Lower lobe of right lung (tissue), 2 donors: ENCODE measurements at places on chromosomes 5 and 9. TPM values are rescaled to one million over a fixed set of nuclear protein-coding genes. Genes with fewer than 3 reads are reported as not detected.
A peak's percentile ranks its signal among the peaks of the same experiment; 100 is the strongest.

DNA sequence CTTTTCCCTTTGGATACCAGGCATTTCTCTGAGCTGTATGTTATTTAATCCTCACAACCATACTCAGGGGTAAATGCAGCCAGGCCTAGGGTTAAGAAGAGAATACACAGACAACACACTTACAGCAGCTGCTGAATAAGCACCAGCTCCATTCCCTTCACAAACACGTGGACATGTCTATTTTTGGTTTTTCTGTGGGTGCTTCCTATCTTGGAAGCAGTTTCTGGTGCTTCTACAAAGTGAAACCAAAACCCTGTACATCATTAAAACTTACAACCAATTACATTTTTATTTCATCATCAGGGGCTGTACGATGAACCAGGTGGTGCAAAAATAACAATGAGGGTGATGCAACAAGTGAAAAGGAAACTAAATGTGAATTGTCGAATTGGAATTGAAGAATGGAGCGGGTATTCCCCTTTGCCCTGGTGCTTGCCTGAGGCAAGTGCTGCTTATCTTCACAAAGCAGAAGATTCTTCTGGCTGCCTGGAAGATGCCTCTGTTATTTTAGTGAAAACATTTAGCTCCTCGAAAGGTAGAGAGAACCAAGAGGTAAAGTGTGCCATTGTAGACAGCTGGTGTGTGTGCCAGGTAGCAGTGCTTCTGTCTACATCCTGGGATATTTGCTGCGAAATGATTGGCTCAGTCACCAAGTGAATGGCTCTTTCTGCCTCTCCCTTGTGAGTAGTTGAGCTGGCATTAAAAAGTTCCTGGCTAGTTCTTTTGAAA lies 18.6 kb upstream of the IFNB1 start:
- no peaks in the 10 kb centered on the region for H3K36me3 ChIP-seq
- peak overlapping the region; percentile 56 for H3K27ac ChIP-seq
- no peak for DNase-seq
- H3K27me3 ChIP-seq, result no peaks in the 10 kb centered on the region
- peaks cover 18% of the 10 kb centered on the region for H3K4me1 ChIP-seq
- peak overlapping the region; percentile 31 for H3K4me3 ChIP-seq

- no peak overlapping the region for H3K27ac ChIP-seq
- H3K4me1 ChIP-seq, result peaks cover 20% of the 10 kb centered on the region
- no peaks in the 10 kb centered on the region for H3K27me3 ChIP-seq
- peaks cover 71% of the 10 kb centered on the region for H3K36me3 ChIP-seq
- H3K4me3 ChIP-seq, result no peak overlapping the region
Measured at GRCh38 chr9:95459178-95459577, 57.6 kb downstream of the PTCH1 start.

DNA sequence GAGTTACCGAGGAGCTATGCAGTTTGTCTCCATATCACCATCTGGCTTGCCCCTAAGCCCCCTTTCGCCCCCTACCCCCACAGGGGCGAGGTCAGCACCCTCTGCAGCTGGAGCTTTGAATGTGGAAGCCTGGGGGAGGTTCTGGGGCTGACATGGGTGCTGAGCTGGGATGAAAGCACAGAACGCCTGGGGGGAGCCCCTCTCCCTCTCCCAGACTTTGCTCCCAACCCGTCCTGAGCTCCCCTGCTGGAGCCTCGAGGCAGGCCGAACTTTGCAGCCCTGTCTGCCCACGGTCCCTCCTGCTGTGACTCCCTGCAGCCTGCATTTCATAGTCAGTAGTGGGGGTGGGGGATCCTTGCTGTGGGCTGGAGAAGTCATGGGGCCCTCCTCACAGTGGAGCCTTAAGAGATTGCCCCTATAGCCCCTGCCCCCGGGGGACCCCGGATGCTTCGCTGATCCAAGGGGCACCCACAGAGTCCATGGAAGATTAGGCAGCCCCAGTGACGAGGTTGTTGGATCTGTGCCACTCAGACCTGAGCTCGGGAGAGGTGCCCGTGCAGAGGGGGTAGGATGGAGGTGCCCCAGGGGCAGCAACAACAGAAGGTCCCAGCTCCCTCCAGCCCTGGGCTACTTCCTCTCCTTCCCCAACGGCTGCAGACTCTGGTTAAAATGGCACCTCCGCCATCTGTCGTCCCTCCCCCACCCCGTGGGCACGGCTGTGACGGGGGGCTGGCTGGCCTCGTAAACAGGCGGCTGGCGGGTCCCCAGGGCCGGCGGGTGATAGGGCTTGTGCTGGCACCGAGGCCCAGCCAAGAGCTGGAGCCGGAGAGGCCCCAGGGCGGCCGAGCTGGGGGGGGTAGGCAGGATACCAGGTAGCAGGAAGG lies 162.0 kb downstream of the C9orf50 start:
- H3K27ac ChIP-seq, result peak overlapping the region; percentile 64
- DNase-seq, result peak; percentile 61
- no peaks in the 10 kb centered on the region for H3K36me3 ChIP-seq
- no peak overlapping the region for H3K4me3 ChIP-seq
- H3K27me3 ChIP-seq, result no peaks in the 10 kb centered on the region
- H3K4me1 ChIP-seq, result peaks cover 37% of the 10 kb centered on the region

DNA sequence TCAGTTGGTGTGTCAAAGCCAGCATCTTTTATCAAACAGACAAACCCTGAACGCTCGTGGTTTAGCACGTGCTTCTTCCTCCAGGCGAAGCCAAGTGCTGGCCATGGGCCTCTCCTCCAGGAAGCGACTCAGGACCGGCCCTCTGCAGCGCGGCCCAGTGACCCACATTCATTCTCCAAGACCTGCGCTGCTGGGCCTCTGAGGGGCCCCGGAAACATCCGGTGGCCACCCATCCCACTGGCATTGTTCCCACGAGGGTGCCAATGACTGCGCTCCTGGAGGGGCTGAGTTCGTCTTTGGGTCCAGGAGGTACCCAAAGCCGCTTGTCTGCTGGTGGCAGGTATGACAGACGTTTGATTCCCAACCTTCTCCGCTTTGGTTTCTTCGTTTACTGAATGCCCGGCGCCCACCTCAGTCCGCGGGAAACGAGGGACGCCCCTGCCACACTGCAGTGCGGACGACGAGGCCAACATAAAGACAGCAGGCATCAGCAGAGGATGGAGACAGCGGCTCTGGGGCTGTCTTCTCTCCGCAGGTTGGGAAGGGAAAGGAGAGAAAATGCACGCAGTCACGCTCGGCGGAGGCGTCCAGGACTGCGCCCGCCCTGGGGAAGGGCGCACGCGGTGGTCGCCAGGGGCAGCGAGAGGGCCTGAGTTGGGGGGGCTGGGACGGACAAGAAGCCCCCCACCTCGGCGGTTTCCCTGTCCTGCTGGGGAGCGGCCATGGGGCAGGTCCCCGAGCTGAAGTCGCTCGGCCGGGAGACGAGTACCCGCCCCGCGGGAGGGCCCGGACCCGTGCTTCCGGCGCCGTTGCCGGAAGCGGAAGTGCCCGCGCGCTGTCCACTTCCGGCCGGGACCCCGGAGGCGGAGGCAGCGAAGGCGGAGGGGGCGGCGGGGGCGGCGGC lies at the start of gene EXOC3:
Gene EXOC3, plus strand, starts transcription at position 842 of the 904 bp plus-strand sequence. CDS start 3,030 bp downstream, outside the sequence.
- peak within 1 kb of the TSS; percentile 94 for H3K4me3 ChIP-seq
- no peaks in the 10 kb centered on the region for H3K27me3 ChIP-seq
- peaks cover 24% of the 10 kb centered on the region for H3K4me1 ChIP-seq
- peak within 1 kb of the TSS; percentile 90 for H3K27ac ChIP-seq
- peaks cover 19% of the 10 kb centered on the region for H3K36me3 ChIP-seq
- peak; percentile 84 for DNase-seq

- H3K4me1 ChIP-seq, result no peaks in the 10 kb centered on the region
- no peak overlapping the region for H3K27ac ChIP-seq
- no peaks in the 10 kb centered on the region for H3K36me3 ChIP-seq
- no peaks in the 10 kb centered on the region for H3K27me3 ChIP-seq
- no peak for DNase-seq
- no peak overlapping the region for H3K4me3 ChIP-seq
Measured at GRCh38 chr5:56389261-56389660, 156.1 kb upstream of the ANKRD55 start.

- H3K36me3 ChIP-seq, result peaks cover 31% of the 10 kb centered on the region
- peak overlapping the region; percentile 94 for H3K27ac ChIP-seq
- peaks cover 38% of the 10 kb centered on the region for H3K4me1 ChIP-seq
- no peaks in the 10 kb centered on the region for H3K27me3 ChIP-seq
- peak overlapping the region; percentile 95 for H3K4me3 ChIP-seq
- DNase-seq, result peak; percentile 85
Measured at GRCh38 chr5:171387970-171388815, 544 bp downstream of the NPM1 start.

DNA sequence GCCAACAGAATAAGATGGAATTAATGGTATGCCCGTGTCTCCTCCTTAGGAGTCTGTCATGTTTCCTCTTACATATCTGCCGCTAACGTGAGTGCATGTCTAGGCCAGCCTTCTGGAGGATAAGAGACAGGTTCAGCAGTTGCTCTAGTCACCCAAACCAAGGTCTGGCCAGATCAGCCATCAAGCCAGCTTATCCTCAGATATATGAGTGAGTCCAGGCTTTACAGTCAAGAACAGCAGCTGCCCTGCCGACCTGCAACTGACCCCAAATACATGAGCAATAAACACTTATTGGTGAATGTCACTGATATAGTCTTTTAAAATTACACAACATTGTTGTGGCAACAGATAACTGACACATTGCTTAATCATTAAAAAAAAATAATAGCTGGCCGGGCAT lies 123.5 kb downstream of the TSSK1B start:
- no peaks in the 10 kb centered on the region for H3K27me3 ChIP-seq
- H3K4me1 ChIP-seq, result no peaks in the 10 kb centered on the region
- H3K4me3 ChIP-seq, result no peak overlapping the region

- peaks cover 64% of the 10 kb centered on the region for H3K4me1 ChIP-seq
- H3K27me3 ChIP-seq, result no peaks in the 10 kb centered on the region
- peak overlapping the region; percentile 84 for H3K4me3 ChIP-seq
- H3K27ac ChIP-seq, result peak overlapping the region; percentile 97
Measured at GRCh38 chr9:129497005-129497812, 123.7 kb downstream of the C9orf50 start.

DNA sequence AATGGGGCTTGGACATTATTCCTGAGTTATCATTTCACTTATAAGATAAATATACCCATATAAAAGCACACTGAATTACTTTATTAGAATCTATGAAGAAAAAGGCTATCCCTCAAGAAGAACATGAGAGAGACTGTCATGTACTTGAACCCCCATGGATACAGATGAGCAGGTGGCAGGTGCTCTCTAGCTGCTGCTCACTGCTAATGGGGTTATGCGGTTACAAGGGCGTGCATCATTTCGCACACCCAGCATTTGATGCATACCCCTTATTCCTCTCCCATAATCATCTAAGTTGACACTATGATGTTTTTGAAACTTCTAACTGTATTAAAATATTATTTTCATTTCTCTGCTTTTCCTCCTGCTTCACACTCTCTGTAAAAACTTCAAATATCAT lies 16.4 kb downstream of the ITK start:
- no peaks in the 10 kb centered on the region for H3K36me3 ChIP-seq
- H3K27ac ChIP-seq, result no peak overlapping the region
- no peak for DNase-seq
- no peaks in the 10 kb centered on the region for H3K4me1 ChIP-seq

DNA sequence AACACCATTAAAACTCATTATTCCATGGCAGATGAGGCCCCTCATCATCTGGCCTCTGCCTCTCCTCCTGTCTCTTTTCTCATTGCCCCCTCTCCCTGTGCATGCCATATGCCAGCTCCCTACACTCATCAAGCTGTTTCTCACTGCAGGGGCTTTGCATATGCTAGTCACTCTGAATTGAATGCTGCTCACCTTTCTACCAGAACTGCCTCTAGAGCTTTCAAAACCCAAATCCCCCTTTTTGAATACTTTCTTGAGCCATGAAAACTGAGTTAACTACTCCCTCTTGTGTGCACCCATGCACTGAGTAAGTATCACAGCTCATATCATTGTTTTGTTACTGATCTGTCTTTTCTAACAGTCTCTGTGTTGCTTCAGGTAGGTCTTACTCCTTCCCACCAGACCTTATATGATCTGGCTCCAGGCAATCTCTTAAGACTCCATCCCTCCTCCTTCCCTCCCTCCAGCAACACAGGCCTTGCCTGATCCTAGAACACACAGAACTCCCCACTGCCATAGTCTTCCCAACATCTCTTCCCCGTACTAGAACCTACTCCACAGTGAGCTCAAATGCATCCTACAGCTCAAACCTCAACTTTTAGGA lies 60.5 kb downstream of the ASTN2 start:
- DNase-seq, result no peak
- H3K36me3 ChIP-seq, result no peaks in the 10 kb centered on the region
- no peaks in the 10 kb centered on the region for H3K27me3 ChIP-seq
- H3K4me1 ChIP-seq, result no peaks in the 10 kb centered on the region
- no peak overlapping the region for H3K4me3 ChIP-seq

GRCh38 chr5:88873447-88873846 lies 9.5 kb downstream of the MEF2C start:
- H3K27me3 ChIP-seq, result no peaks in the 10 kb centered on the region
- peaks cover 34% of the 10 kb centered on the region for H3K4me1 ChIP-seq
- H3K4me3 ChIP-seq, result no peak overlapping the region
- H3K27ac ChIP-seq, result no peak overlapping the region

DNA sequence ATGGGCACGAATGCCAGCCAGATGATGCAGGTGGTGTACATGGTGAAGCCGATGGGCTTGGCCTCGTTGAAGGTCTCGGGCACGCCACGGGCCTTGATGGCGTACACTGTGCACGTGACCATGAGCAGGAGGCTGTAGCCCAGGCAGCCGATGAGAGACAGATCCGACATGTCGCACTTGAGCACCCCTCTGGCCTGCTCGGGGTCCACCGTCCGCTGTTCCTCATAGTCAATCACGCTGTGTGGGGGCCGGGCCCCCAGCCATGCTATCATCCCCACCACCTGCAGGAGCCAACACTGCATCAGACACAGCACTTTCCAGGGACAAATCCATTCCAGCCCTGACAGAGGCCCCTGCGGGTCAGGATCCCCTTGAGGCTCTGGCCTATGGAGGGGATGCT lies 12.2 kb downstream of the GRM6 start:
- H3K4me1 ChIP-seq, result no peaks in the 10 kb centered on the region
- no peak for DNase-seq
- no peak overlapping the region for H3K4me3 ChIP-seq
- H3K27me3 ChIP-seq, result no peaks in the 10 kb centered on the region
- no peaks in the 10 kb centered on the region for H3K36me3 ChIP-seq

DNA sequence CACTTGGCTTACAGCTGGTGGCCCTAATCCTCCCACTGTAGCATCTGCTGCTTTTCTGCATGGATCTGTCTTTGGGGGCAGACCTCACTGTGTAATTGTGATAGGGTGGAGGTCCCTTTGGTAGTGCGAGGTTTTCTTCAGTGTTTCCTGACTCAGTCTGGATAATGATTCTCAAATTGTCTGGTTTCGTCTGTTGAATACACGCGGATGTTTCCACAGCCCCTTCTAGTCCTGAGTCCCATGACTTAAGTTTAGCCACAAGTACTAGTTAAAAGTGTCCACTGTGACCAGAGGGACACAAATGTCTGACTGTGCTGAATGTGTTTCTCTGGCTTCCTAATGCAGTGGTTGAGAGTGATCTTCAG lies 70.5 kb downstream of the LMNB1 start:
- no peak overlapping the region for H3K4me3 ChIP-seq
- H3K27me3 ChIP-seq, result no peaks in the 10 kb centered on the region
- H3K36me3 ChIP-seq, result no peaks in the 10 kb centered on the region

- no peaks in the 10 kb centered on the region for H3K36me3 ChIP-seq
- no peak overlapping the region for H3K4me3 ChIP-seq
- H3K27ac ChIP-seq, result no peak overlapping the region
- no peaks in the 10 kb centered on the region for H3K27me3 ChIP-seq
Measured at GRCh38 chr9:84397822-84398221, 57.3 kb upstream of the SLC28A3 start.

GRCh38 chr9:89837162-89837933 lies 232.5 kb downstream of the GADD45G start:
- H3K4me1 ChIP-seq, result peaks cover 13% of the 10 kb centered on the region
- H3K27me3 ChIP-seq, result no peaks in the 10 kb centered on the region
- no peaks in the 10 kb centered on the region for H3K36me3 ChIP-seq
- no peak for DNase-seq
- H3K4me3 ChIP-seq, result no peak overlapping the region

Gene LTC4S
- 20.1 TPM for total RNA-seq

Gene CDC20B
- 0.24 TPM for total RNA-seq

Gene PCDH12
- 14.9 TPM for total RNA-seq

Gene ZNF658
- 5.4 TPM for total RNA-seq

Gene MAST4
- total RNA-seq, result 56.9 TPM

Gene OR2S2
- not detected for total RNA-seq

Gene TNC
- total RNA-seq, result 18.5 TPM

Gene SLC34A3
- not detected for total RNA-seq
